ENCODE measurements at places on chromosomes 5 and 9.

GRCh38 chr5:18074961-18075360, 440.7 kb downstream of the TAF11L14 start:
- no peak for DNase-seq

- DNase-seq, result no peak
Measured at GRCh38 chr5:176778921-176779465, 31.4 kb upstream of the UNC5A start.

DNA sequence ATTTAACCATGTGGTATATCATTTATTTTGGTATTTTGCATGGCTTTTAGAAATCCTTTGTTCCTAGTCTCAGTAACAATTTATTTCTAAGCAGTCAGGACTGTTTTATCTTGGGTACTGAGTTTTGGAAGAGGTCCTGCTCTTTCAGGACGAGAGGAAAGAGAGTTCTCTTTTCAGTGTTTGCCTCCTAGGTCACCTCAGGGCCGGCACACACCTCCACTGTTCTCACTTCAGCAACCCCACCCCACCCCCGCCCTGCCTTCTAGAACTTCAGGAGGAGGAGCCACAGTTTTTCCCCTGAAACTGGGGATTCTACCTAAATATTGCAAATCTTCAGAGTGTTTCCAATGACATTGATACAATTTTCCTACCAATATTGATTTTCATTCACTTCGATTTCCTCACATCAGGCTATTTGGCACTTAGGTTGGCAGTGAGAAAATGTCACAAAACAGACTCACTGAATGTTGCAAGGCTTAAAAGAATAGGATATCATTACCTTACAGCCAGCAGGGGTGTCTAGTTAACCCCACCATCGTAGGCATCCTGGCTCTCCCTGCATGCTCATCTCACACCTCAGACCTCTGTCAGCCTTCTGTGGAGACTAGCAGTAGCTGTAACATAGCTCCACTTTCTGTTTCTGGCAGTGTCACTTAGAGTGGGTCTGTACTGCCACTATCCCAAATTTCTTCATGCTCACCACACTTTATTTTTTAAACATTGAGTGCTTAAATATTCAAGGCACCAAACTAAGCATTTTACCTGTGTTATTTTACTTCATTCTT, 5.4 kb downstream of the IGIP start:
- DNase-seq, result no peak

- DNase-seq, result no peak
Measured at GRCh38 chr5:179875741-179876609, 17.4 kb upstream of the MRNIP start.

DNA sequence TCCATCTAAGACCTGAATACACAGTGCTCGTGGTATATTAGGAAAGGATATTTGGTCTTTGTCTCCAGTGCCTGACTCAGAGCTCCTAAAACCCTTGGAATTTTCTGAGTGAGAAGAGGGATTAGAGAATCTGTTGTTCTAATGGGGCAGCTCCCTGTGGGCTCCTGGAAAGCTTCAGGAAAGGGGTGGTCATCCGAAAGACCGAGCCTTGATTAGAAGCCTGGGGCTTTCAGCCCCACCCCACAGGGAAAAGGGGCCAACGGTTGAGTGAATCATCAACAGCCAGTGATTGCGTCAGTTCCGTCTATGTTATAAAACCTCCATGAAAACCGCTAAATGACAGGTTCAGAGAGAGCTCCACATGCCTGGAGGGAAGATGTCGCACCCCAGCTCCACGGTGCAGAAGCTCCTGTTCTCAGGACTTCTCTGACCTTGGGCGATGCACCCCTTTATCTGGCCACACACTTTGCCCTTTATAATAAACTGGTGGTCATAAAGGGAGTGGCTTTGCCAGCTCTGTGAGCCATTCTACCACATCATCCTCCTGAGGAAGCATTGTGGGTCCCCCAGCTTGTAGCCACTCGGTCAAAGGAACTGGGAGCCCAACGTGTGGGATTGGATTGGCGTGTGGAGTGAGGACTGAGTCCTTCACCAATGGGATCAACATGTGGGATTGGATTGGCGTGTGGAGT, 71.0 kb upstream of the ICE1 start:
- DNase-seq, result no peak

DNA sequence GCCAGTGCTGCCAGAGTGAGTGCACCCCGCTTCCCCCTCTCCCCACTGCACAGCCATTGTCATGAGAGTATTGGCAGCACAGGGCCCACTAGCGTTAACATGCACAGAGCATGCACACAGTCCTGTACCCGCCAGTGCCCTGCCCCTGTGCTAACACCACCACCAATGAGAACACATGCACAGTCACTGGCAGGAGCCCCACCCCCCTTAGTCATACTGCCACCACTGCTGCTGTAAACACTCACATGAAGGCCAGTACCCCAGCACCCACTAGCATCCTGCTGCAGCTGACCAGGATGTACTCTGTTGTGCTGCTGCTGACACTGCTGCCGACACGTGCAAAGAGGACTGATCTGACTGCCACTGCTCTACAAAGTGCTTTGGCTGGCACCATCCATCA, 19.5 kb upstream of the RANBP6 start:
- DNase-seq, result no peak

DNA sequence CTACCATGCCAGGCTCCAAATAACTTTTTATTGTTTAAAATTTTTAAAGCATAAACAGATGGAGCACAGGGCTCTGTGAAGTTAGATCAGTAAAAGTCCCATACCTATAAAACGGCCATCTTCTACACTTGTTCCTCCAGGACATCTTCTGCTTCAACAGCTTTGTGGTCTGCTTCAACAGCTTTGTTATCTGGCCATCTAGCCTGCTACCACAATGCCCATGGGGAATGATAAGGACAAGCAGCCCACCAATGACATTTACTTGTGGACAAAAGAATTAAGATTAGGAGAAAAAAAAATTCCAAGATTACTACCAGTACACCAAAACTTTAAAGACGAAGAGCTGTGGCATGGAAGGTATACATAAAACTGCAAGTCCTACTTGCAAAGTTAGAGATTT, 2.2 kb upstream of the VPS13A start:
- DNase-seq, result no peak

- no peak for DNase-seq
Measured at GRCh38 chr9:93320591-93321219, 130.8 kb upstream of the FAM120A start.

- peak; percentile 5 for DNase-seq
Measured at GRCh38 chr9:114282926-114283325, 40.0 kb upstream of the ORM1 start.

DNA sequence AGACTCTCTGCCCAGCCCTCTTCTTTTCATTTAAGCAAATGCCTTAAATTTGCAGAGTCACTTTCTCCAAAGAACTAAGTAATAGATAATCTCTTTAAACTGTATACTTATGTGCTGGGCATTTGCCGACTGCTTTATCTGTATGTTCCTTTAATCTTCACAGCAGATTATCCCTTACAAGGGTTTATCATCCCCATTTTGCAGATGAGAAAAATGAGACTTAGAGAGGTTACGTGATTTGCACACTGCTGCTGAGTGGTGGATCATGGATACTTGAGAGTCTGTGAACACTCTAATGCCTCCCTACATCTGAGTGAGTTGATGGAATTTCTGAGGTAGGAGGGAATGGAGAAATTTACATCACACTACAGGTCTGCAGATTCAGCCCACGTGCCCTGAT, 4.2 kb downstream of the ZNF79 start:
- DNase-seq, result no peak

- no peak for DNase-seq
Measured at GRCh38 chr9:105832096-105832710, 137.9 kb downstream of the TMEM38B start.

DNA sequence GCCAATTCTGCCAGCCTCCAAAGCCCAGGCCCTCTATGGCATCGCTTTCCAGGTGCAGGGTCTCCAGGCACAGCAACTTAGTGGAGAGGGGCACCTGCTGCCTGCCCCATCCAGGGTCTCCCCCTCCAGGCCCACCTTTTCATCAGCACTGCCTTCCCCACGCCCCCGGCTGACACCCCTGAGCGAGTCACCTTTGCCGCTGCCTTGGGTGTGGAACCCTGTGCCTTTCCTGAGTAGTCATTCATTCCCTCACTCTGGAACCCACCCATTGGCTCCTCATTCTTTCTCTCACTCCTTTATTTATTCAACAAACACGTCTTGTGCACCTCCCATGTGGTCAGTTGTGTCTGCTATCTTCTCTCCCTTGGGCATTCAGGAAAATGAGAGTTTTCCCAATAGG, 14.5 kb upstream of the RPL26L1 start:
- no peak for DNase-seq

DNA sequence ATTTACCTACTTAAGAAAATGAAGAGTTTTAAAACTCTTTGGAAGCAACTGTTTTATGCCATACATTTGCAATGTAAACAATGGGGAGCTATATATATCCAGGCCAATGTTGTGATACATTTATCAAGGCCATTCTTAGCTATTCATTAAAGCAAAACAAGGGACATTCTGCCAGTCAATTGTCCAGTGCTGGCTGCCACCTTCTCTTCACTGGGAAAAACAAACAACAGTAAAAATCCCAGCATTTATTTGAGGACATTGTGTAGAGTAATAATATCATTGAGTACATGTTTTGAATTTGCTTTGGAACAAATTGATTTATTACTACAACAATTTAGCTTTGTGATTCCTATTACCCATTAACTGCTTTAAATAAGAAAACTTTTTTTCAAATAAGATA, 1107.4 kb downstream of the DTWD2 start:
- no peak for DNase-seq

DNA sequence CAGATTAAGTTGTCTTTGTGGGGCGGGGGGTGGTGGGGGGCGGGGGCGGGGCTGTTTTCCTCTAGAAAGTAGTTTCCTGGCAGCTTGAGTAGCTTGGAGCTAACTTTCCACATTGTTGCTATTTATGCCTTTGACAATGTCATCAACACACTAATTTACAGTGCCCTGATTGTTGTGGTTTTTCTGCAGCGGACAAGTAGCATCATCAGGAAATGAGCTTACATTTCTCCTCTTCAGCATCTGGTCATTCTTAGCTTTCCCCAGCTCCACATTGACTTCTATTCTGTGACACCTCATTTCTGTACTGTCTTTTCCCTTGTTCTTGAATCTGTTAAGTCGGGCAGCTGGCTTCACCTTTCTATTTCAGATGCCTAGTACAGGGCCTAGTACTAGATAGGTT, 112.3 kb upstream of the RAD23B start:
- DNase-seq, result no peak

- no peak for DNase-seq
Measured at GRCh38 chr5:88658886-88659285, 224.1 kb downstream of the MEF2C start.

DNA sequence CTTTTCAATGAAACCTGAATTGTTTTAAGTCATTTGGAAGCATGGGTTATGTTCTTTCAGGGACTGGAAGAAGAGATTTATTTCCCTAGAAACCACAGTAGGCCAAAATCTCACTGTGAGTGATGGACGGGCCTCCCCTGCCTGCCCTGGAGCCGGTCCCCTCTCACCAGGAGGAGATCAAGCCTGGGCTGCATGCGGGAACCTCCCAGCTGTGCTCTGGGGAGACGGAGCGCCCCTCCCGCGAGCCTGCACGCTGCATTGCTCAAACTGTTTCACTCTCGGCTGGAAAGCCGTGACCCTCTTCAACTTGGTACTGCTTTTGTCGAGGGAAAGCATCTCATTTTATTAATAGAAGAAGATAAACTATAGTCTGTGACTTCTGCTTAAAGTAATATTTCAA, 85.4 kb downstream of the IRX2 start:
- DNase-seq, result no peak

- no peak for DNase-seq
Measured at GRCh38 chr5:157842185-157842584, 16.8 kb downstream of the CLINT1 start.

DNA sequence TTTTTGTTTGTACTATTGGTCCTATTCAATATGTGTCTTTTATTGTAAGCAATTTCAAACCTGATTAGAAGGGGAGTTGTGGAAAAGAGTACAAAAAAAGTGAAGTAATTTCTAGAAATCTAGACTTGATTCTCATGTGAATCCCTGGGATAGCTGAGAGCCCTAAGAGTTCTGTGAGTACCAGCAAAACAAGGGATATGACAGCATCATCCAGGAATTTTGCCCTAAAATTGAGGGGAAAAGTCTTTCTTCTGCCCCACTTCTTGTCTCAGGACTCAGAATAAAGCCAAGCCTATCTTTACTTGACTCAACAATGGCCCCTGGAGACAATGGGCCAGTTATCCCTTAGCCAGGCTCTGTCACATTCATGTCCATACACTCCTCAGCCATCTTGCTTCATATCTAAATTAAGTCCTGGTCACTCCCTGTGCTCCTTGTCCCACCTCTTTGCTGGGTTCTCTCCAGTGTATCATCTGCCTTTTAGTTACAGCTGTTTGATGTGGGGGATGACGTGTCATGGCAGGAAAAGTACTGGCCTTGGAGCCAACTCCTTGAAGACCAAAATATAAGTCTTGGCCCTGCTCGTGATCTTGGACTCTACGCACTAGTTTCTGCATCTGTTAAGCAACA, 81.2 kb downstream of the ADAMTS12 start:
- DNase-seq, result no peak

- no peak for DNase-seq
Measured at GRCh38 chr9:34203992-34204635, 25.3 kb downstream of the UBAP1 start.

DNA sequence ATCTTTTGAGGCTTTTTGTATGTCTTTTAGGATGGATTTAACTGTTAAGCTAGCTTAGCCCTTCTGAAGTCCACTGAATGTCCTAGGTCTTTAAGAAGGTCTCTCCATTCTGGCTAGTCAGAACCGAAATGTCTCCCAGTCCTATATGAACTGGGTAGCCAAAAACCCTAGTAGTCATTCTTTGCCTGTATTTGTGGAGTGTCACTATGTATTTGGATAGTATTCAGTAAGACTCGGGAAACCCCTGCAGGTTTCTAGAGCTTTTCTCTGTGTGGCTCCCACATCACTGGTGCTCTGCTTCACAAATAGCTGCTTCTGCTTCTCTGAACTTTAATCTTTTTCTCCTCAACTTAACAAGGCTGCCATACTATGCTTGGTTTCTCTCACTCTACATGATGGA, 68.0 kb downstream of the RIC1 start:
- DNase-seq, result no peak

DNA sequence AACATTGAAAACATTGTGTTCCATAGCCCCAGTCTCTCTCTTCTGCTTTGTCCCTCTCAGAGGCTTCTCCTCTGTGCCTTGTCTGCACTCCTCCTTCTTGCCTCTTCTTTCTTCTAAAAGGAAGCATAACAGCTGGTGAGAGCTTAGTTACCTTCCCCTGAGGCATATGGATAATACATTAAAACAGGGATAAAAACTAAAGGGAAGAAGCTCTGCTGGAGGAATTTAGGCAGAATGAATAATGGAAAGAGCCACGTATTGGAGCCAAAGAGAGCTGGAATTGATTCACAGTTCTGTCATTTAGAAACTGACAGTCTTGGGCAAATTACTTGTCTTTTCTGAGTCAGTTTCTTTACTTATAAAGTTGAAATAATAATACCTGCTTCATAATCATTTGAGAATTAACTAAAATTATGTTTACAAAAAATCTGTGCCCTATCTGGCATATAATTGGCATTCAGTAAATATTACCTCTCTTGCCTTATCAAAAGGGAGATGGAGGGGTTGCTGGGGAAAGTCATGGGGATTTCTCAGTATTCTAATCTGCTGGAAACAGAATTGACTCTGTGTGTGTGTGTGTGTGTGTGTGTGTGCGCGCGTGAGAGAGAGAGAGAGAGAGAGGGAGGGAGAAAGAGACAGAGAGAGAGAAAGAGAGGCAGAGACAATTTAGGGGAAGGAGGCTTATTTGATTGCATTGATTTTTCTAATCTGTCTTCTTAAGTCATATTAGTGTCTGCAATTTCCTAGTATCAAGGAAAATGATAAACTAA, 20.2 kb downstream of the ZNF474 start:
- DNase-seq, result no peak

Measured in left colon (tissue), 2 donors.